ENCODE measurements at places on chromosomes 16 and 17.

DNA sequence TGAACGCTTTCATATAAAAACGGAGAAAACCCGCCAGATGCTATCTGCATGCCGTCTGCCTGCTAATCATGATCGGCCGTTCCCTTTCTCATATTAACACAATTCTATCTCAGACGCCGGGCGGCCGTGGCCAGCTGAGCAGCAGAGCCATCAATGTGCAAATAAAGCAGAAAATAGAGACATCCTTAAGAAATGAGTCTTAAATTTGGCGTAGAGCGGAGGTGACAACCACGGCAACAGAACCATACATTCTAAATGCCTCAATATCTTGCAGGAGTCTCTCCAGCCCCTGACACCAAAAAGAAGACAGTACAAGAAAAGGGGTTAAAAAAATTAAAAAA, 2.7 kb upstream of the IRX5 start:
- DNase-seq, result no peak

DNA sequence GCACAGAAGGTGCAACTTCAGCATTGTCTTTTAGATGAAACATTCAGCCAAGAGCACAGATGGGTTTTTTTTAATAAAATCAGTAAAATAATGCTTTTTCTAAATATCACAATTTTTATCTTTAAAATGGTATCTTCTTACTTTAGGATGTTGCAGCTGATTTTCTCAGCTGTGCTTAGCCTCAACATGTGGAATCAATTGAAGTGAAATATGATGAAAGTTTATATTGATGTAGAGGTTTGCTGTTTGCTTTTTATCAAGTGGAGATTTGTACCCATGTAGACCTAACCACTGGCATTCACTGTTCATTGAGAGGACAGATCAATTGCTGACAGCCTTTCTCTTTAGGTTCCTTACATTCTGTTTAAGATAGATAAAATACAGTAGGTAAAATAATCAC, 107.8 kb downstream of the CYB561 start:
- no peak for DNase-seq

DNA sequence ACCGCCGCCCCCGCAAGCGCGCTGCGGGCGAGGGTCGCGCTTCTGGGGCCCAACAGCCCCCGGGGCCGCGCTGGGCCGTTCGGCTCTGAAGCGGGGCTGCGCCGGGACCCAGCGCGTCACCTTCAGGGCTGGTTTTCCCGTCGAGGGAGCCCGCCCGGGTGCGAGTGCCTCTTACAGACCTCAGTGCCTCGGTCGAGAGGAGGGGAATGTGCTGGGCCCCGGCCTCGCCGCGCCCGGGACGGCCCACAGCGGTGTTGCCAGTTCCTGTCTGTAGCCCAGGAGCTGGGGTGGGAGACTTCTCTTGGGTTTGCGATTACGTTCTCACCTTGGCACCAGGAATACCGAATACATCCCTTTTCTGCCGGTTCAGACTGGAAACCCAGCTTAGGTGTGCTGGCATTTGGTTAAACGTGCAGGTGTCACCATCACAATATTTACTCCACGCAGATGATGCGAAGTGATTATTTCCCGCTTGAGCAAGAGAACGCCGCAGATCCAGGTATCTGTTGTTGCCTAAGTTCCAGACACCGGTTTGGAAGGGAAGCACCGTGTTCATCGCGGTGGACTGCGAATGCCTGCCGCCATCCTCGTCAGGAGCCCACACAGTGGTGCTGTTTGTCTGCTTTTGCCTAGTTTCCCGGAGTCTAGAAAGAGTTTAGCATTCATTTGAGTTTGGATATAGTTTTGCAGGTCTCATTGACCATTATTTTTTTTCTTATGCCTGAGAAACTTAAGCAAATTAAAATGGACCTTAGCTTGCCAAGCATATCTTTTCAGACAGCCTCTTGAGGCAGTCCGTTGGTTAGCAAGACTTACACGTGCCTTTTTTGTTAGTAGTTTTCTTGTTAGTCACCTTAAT, 914 bp downstream of the MAP1LC3B start:
- no peak for DNase-seq

DNA sequence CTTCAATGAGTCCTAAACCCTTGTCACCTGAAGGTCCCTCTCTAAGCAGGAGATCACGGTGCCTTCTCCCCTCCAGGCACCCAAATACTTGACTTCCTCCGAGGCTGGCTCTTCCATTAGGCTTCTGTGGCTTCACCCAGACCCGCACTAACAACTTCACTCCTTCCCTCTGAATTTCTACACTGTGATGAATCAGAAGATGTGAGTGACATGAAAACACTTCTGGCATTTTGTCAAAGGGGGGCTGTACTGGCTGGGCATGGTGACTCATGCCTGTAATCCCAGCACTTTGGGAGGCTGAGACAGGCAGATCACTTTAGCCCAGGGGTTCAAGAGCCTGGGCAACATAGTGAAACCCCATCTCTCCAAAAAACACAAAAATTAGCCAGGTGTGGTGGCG, 72.6 kb upstream of the CNEP1R1 start:
- no peak for DNase-seq

- no peak for DNase-seq
Observed at GRCh38 chr16:9929836-9930235, 252.4 kb downstream of the GRIN2A start.

DNA sequence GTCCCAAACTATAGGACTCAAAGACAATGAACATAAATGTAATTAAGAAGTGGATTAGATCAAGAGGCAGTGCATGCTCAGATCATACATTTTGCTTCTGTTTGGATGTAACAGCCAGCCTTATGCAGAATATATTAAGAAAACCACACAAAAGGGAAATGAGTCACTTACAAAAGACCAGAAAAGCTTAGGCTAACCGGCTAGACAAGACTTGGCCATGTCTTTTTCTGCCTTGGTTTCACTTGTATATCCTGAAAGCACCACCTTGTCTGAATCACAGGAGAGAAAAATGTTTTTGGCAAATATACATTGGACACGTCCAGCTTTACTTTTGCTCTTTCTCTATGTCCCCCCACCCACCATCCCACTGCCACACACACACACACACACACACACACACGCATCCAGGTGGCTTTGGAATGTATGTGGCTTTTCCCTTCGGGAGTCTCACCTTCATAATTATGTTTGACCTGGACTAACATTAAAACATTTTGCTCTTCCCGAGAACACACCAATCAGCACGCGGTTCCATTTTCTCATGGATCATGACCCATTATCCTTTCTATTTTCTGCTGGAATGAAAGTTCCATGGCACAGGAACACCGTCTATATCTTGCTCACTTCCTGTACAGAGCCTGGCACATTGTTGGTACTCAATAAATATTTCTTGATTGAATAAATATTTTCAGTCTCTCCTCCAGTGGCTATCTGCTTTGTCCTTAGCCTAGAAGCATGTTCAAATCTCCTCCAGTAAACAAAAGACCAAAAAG, 64.6 kb downstream of the CDK5R1 start:
- DNase-seq, result no peak

GRCh38 chr17:64400642-64401041, 10.0 kb upstream of the PECAM1 start:
- no peak for DNase-seq

DNA sequence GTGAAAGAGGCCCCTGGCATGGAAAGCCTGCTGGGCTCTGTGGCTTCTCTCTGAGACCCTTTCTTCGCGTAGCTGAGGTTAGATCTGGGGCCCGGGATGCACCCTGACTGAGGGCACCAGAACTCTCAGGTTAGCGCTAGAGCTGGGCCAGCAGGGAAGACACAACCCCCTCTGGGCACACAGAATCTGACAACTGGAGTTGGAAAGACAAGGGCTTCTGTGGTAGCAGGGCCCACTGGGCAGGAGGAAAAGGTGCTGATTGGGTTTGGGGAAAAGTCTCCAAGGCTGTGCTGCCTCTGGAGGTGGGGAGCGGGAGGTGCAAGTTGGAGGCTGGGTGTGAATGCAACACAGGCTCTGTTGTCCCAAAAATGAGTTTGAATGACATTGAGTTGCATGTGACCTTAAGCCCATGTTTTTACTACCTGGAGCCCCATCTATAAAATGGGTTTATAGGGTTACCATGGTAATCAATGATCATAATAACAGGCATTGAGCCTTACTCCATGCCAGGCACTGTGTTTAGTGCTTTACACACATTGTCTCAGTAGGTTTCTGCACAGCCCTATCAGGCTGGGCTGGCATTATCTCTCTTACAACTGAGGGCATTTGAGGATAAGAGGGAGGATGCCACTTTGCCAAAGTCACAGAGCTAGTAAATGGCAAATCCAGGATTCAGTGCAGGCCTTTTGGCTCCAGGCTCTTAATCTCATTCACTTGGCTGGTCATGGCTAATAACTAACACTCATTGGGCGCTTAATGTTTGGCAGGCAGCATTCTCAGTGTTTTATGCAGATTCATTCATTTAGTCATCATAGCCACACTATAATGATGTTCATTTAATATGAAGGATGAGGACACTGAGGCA, 9.5 kb upstream of the IGFBP4 start:
- no peak for DNase-seq

DNA sequence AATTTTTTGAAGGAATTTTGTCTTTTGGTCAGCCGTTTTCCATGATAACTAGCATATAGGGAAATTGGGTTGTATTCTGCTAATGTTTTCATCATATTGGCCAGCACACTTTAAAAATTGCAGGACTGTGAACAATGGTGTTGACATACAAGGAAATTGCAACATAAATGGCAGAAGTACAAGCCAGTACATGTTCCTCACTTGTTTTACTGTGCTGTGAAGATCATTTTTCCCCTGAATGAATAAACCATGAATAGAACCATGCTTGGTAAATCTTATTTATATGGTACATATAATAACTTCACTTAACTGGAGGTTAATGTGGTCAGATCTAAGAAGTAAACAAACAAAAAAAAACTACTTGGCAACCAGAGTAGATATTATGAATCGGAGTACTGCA, 22.8 kb downstream of the OMG start:
- DNase-seq, result no peak

GRCh38 chr17:77444984-77445759, 304.4 kb downstream of the SEC14L1 start:
- DNase-seq, result no peak

- DNase-seq, result no peak
Observed at GRCh38 chr16:14095883-14096551, 24.9 kb downstream of the MRTFB start.

DNA sequence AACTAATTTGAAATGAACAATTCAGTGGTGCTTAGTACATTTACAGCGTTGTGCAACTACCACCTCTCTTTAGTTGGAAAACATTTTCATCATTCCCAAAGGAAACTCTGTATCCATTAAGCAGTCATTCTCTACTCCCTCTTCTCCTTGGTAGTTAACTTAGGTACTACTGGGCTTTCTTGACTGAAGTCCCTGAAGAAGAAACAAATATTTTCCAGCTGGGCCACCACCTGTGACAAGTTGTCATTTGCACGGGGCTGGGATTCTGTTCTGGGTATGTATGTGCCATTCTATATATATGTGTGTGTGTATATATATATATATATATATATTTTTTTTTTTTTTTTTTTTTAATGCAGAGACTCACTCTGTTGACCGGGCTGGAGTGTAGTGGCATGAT, 15.4 kb upstream of the RMI2 start:
- no peak for DNase-seq

GRCh38 chr17:44971776-44972483, 3.8 kb upstream of the C1QL1 start:
- DNase-seq, result no peak

DNA sequence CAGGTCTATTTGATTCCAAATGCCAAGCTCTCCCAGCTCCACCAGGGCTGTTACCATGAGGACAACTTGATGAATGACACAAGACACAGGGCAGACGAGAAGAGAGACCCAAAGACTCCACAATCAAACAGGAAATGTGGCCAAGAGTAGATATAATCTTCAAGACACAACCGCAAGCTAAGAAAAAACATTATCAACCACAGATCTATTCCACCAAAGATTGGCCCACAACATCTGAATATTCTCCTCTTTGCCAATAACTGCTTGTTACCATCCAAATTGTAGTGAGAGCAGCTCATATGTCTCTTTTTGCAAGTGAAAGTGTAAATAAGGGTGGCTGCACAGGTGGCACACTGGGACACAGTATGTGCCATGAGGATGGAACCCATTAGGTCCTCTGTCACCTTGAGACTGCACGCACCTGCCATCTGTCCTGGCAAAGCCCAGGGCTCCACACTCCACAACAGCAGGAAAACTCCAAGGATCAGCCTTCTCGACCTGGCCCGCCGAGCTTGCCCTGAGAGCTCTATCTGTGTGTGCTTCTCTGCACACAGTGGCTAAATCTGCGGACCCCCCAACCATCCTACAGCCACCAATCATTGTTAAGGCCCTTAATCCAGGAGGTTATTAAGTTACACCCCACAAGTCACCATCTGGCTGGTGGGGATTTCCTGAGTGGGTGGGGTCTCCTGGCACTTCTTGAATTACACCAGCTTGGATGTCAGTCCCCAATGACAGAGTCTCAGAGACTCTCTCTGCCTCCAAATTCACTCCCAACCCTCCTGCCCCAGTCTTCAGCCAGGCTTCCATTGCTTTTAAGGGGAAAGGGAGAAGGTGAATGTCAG, 50.5 kb downstream of the DYNLRB2 start:
- DNase-seq, result no peak

GRCh38 chr16:79082970-79083369, 517.6 kb downstream of the MAF start:
- no peak for DNase-seq

- peak; percentile 73 for DNase-seq
Observed at GRCh38 chr17:2347805-2348685, 10.7 kb downstream of the SGSM2 start.

DNA sequence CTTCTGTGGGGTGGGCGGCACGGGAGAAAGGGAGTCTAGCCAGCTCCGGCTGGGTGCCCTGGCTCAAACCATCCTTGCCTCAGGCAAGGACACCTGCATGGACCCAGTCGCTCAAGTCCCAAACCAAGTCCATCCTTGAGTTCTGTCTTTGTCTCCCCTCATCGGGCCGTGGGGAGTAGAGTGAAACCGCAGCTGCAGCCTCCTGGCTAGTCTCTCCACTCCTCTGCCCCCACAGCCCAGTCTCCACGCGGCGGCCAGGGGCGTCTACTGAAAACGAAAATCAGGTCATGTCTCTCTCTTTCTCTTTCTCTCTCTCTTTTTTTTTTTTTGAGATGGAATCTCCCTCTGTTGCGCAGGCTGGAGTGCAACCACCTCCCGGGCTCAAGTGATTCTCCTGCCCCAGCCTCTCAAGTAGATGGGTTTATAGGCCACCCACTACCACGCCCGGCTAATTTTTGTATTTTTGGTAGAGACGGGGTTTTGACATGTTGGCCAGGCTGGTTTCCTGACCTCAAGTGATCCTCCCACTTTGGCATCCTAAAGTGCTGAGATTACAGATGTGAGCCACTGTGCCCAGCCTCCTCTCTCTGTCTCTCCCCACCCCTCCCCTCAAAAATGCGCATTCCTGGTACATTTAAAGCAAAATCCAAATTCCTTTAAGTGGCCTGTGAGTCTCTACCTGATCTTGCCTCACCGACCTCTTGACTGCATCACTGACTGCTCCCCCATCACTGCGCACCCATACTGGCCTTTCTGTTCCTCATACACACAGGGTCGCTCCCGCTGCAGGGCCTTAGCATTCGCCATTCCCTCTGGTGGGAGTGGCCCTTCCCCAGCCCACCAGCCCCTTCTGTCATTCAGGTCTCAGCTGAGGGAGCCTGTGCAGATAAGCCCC, 17.7 kb upstream of the RMI2 start:
- no peak for DNase-seq

Data from left kidney (tissue), 8 donors.